KBM-7 (cell line): ENCODE measurements at places on chromosomes 11 and 22.

GRCh38 chr11:118276422-118276821 is 12.3 kb upstream of the MPZL2 start:
- no peak for DNase-seq

DNA sequence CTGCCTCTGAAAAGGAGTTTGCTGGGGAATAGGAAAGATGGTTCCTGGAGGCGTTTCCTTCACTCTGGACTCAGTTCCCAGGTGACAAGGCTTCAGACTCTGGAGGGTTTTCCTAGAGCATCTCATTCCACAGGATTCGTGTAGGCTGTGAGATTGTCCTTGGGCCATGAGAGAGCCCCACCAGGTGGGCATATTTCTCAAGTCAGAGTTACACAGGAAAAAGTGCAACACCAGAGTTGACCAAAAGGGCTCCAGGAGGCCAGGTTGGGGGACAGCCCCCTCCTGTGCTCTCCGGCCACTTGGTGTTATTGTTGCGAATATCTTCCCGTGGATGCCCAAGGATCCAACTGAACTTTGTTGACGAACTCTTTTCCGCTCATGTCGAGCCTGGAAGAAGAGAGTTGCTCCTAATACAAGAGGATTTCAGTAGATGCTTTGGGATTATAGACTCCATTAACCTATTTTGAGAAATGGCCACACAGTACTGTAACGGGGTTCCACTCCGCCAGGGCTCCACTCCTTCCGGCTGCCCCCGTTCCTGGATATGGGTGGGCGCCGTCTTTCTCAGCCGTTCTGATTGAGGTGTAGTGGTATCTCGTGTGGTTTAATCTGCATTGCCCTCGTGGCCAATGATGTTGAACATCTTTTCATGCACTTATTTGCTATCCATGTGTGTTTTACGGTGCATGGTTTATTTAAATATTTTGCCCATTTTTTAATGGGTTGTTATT is 580.3 kb downstream of the BRD1 start:
- no peak for DNase-seq

GRCh38 chr11:36065436-36065835 is 121.6 kb downstream of the LDLRAD3 start:
- no peak for DNase-seq

GRCh38 chr11:71991494-71991893 is 7.2 kb upstream of the IL18BP start:
- peak; percentile 87 for DNase-seq

DNA sequence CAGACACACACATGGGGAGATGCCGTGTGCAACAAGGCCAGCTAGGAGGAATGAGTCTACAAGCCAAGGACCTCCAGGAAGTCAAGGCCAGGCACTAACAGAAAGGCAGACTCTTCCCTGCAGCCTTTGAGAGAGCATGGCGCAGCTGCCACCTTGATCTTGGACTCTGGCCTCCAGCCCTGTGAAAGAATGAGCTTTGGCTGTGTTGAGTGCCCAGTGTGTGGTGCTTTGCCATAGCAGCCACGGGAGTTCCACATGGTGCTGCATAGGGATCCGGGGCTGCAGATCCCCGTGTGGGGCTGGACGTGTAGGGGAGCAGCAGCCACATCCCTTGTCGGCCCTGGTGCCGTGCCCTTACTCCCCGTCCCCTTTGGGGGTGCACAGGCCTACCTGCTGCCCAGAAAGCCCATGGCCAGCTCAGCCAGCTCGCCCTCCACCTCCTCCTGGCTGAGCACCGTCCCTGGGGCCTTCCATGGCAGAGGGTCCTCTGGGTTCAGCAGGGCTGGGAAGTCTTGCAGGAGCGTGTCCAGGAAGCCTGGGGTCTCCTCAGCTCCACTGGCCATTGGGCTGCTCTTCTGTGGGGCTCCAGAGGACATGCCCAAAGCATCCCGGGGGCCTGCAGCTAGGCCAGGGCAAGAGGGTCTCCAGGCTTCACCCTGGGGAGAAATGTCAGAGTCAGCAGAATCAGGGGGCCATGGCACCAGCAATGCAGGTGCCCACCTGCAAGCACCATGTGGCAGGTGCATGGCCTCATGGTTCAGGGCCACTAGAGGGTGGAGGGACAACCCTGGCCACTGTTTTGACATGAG is 7.0 kb downstream of the PPM1F start:
- no peak for DNase-seq
